ENCODE measurements at places on chromosomes 5 and 9.

- no peak for DNase-seq
These were observed 147.2 kb downstream of the PCSK1 start for GRCh38 chr5:96285823-96286222.

GRCh38 chr9:127208416-127208815 lies 56.2 kb upstream of the GARNL3 start:
- DNase-seq, result no peak

- DNase-seq, result no peak
These were observed 67.9 kb upstream of the PIK3R1 start for GRCh38 chr5:68147659-68148058.

DNA sequence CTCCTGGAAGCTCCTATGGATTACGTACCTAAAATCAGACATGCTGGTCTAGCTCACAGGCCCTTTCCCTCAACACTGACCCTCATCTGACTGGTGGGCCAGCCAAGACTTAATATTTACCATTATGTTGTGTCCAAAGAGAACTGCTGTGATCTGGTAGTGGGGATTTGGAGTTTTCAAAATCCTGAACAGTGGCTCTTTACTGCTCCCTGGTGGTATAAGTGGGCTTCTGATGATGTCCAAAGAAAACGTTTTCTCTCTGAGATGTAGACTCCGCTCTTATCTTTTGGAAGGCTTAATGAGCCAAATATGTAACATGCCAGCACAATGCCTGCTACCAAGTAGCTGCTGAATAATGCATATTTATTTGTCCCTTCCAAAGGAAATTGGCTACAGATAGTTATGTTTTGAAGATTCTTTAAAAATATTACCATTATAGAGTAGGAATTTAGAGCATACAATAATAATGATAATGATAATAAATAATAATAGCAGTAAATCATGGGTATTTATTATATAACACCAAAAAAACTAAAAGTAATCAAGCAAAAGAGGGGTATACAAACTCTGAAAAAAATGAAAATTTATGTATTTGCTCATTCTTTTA lies 406.6 kb upstream of the TNC start:
- peak; percentile 14 for DNase-seq

GRCh38 chr5:78594610-78595457 lies 53.7 kb downstream of the LHFPL2 start:
- no peak for DNase-seq

- DNase-seq, result no peak
These were observed 318.6 kb upstream of the RGMB start for GRCh38 chr5:98454904-98455303.

DNA sequence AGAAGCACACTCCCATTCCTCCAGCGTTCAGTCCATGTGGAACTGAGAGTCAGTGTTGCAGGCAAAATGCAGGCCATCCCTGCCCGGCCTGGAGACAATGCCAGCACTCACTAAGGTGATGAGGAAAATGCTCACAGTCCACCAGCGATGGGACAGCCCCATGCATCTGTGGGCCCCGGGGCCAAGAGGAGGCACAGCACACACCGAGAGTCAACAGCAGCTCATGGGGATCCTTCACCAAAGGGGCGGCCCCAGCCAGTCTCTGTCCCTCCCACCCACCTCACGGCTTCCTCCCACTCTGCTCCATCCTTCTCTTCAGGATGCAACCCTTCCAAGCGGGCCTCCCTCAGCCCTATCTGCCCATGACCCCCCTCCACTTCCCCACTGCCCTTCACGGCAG lies 6.2 kb downstream of the SEMA4D start:
- no peak for DNase-seq

DNA sequence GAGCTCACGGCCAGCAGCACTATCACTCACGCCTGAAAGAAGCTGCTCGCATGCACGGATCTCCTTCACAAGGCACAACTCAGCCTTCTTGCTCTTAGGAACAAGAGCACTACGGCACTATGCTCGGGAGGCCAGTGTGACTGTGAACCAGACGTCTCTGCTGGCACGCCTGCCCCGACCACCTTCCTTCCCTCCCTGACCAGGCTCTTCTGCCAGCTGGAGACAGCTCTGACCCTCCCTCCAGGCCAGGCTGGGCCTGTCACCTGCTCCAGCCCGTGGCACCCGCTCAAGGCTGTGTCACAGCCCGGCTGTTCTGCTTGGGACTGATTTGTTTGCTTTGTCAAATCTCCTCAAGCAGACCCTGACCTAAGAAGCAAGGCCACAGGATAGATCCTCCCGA lies 7.0 kb downstream of the TBC1D9B start:
- no peak for DNase-seq

DNA sequence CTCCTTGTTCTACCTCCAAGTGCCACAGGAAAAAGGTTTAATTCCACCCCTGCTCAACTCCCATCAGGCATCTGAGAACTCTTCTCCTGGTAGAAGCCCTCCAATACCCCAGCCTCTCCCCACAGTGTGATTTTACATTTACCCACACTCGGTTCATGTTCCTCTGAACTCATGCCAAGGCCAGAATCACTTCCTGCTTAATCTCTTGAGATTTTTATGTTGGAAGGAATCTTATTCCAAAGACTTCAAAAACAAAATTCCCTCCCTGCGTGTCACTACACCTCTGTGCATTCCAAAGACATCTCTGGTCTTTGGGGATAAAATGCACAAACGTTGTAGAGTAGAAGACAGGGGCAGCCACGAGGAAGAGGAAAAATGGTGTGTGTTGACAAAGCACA lies 186.8 kb downstream of the ACTL7B start:
- DNase-seq, result no peak
